Omental fat pad (tissue), 4 donors: ENCODE measurements at places on chromosomes 4 and X. TPM values are rescaled to one million over a fixed set of nuclear protein-coding genes. Genes with fewer than 3 reads are reported as not detected.

DNA sequence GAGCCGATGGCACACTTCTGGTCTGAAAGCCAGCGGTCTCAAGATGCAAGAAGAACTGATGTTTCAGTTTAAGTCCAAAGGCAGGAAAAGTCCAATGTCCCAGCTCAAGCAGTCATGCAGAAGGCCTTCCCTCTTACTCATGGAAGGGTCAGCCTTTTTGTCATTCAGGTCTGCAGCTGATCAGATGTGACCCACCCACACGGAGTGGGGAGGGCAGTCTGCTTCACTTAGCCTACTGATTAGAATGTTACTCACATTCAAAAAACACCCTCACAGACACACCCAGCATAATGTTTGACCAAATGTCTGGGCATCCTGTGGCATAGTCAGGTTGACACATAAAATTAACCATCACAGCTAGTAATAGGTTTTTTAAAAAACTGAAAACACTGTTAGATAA, 6.6 kb downstream of the HCCS start:
- no peak for DNase-seq

- no peak for DNase-seq
These were observed 81.4 kb downstream of the CEP44 start for GRCh38 chr4:174365018-174365587.

- DNase-seq, result no peak
These were observed 54.2 kb downstream of the TMA16 start for GRCh38 chr4:163548481-163549243.

DNA sequence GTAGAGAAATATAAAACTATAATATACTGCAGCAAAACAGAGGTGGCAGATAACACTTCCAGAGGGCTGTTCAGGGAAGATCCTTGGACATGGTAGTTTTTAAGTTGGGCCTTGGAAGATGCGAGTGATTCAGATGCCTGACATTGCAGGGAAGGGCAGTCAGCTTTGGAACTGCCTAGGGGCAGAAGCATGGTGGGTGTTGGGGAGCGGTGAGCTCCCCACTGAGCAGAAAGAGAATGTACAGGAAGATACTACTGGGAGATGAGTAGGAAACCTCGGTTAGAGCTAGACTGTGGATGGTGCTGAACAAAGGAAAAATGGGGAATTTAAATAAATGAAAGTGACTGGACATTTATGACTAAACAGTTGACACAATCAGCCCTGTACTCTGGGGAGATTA, 24.9 kb upstream of the SEC24B start:
- no peak for DNase-seq

GRCh38 chrX:111262086-111262485, 8.2 kb downstream of the CAPN6 start:
- no peak for DNase-seq

- no peak for DNase-seq
These were observed 197.9 kb downstream of the ANKRD50 start for GRCh38 chr4:124514588-124514987.

DNA sequence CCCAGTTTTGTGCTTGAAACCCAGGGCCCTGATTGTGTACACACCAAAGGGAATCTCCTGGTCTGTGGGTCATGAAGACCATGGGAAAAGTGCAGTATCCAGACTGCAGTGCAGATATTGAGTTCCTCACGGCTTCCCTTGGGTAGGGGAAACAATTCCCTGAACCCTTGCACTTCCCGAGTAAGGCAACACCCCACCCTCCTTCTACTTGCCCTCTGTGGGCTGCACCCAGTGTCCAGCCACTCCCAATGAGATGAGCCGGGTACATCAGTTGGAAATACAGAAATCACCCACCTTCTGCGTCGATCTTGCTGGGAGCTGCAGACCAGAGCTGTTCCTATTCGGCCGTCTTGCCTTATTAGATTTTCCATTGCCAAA, 134.2 kb downstream of the FNIP2 start:
- no peak for DNase-seq

SUPT20HL2 gene
- not detected for total RNA-seq

- DNase-seq, result no peak
These were observed 76.8 kb downstream of the COMMD8 start for GRCh38 chr4:47386561-47387235.

DNA sequence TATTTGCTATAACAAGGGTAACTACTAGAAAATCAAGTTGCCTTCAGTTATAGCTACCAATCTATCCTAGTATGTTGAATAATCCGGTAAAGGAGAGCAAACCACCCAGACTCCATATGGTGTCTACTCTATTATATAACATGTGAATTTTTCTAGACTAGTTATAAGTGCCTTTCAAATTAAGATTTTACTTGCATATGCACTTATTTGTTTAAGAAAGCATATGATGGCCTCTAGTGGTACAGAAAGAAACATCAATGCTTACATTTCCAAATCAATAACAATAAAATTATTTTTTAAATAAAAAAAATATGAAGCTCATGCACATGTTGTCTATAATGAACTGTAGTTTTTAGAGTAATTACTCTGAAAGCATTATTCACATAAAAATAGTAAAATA, 1516.4 kb upstream of the PABPC4L start:
- DNase-seq, result no peak

GRCh38 chr4:135598151-135598550, 1396.6 kb upstream of the PABPC4L start:
- DNase-seq, result no peak

GRCh38 chr4:94115687-94116086, 92.0 kb upstream of the SMARCAD1 start:
- DNase-seq, result no peak

ITGB1BP2 gene
- 0.74 TPM for total RNA-seq

- no peak for DNase-seq
These were observed 53.8 kb downstream of the ZFYVE28 start for GRCh38 chr4:2364654-2365053.

- no peak for DNase-seq
These were observed 78.4 kb downstream of the PLS3 start for GRCh38 chrX:115639334-115639880.

GRCh38 chr4:148782284-148782683, 340.1 kb upstream of the NR3C2 start:
- DNase-seq, result no peak

DNA sequence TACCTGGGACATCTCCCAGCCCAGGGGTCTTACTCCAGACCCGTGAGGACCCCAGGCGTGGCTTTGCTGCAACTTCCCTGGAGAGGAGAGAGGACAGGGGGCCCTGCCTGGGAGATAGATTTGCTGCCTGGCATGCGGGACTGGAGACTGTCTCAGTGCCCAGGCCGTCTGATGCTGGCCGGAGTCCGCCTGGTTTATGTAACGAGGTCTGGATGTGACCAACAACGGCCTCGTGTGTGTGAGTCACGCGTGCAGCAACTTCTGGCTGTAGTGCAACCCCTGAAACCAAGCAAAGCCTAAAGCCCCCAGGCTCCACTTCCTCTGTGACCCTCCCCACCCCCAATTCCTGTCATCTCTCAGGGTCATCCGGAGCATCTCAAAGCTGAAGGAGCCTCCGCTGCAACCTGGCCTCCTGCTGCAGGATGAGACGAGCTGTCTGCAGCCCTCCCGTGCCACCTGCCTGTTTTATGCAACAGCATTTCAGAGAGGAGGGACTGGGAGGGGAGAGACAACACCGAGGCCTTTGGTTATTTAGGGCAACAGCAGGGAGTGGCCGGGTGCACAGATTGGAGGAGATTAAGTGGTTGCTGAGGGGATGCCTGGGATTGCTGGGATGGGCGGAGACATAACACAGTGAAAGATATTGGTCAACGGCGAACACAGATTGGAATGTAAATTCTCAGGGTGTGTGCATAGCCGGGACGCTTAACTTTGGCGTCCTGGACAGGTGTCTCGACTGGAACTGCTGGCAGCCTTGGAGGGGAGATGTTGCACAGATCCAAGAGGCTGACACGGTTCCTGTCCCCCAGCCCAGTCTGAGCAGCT, 16.0 kb downstream of the XG start:
- no peak for DNase-seq

- DNase-seq, result no peak
These were observed 3.8 kb upstream of the CXCL9 start for GRCh38 chr4:76011018-76011670.

DNA sequence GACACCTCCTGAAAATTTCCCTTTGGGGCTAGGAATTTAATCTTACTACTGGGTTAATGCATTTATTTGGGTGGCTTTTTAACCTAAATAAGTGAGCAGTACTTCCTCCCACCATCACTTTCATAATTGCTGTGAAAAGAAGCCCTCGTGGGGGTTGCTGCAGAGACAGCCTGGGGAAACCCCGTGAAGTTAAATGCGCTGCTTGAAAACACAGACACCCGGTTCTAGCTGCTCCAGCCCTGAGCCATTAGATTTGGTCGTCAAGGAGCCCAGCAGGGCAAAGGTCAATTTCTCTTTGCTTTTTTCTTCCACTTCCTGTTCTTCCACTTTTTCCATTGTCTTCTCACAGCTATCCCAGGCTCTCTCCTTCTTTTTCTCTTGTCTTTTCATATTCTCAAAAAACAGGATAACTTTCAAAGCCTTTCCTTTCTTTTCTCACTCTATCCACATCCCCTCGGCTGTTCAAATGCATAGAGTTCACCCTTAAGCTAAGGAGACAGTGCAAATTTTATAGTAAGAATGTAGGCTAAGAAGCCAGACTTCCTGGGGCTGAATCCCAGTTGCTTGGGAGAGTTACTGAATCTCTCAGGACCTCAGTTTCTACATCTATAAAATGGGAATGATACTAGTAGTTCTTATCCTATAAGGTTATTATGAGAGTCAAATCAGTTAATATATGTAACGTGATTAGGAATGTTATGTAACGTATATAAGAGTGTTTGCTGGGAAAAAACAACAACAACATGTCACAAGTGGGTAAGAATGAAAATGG, 91.5 kb upstream of the ZNF827 start:
- DNase-seq, result no peak

SCRG1 gene
- total RNA-seq, result 0.79 TPM

DNA sequence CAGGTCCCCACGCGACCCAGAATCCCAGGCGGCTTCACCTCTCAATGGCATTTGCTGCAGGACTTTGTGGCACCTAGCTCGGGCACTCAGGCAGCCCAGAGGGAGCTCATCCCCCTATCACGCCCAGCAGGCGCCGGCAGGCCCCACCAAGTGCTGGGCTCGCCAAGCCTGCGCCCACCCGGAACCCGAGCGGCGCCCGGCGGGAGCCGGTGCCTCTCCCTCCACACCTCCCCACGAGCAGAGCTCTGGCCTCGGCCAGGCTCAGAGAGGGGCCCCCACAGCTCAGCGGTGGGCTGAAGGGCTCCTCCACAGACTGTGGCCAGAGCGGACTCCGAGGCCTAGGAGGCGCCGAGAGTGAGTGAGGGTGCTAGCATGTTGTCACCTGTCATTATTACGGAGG, 286.3 kb downstream of the PDHA2 start:
- DNase-seq, result no peak

STOX2 gene
- total RNA-seq, result 20.8 TPM

DNA sequence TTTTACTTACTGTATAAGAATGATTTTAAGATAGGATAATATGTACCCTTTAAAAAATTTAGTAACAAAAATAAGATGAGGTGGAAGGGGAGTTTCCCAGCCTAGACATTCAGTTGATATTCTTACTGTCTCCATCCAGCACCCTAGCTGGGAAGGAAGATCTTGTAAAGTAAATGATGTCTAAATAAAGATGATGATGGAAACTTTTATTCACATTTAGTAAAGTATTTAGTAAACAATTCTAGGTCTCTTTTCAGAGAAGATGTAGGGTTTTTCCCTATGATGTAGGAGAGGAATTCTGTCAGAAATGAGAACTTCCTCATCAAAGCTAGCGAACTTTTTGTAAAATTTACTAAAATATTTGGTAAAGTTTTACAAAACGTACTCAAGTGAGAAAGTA, 136.8 kb downstream of the RAPGEF2 start:
- no peak for DNase-seq

DNA sequence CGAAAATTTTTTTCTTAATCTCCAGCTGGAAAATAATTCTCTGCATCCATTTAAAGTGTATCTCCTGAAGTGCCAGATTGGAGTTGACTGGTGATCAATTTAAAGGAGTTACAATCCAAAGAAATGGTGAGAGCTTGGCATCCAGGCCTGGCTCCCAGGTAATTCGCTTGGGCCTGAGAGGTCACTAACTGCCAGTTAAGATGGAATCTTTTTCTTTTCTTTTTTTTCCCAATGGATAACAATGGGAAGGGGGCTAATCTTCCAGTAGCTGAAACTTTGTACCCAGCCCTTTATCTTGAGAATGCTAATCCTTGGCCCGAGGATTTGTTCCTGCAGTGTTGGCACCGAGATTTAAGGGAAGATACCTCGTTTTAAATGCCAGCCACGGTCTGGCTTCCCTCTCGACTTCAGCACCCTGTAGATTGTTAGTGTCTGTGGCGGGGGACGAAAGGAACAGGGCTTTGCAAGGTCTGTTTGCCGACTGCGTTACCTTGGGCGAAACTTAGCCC, 13.3 kb upstream of the PITX2 start:
- DNase-seq, result no peak

DNA sequence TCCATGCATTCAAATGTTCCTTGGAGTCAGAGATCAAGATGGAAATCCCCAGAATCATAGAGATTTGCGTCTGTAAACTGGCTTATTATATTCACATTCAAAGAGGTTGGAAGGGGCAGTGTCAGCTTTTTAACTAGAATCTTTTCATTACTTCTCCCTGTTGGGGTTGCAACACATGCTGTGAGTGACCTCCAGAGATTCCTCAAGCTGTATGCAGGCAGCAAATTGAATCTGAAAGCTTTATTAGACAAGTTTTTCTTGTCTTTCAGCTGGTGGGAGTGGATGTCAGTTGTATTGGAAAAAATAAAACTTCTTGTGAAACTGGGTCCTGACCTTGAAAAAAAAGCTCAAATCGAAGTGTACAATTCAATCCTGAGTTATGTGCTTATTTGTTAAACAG, 736.5 kb upstream of the FTHL17 start:
- no peak for DNase-seq

DNA sequence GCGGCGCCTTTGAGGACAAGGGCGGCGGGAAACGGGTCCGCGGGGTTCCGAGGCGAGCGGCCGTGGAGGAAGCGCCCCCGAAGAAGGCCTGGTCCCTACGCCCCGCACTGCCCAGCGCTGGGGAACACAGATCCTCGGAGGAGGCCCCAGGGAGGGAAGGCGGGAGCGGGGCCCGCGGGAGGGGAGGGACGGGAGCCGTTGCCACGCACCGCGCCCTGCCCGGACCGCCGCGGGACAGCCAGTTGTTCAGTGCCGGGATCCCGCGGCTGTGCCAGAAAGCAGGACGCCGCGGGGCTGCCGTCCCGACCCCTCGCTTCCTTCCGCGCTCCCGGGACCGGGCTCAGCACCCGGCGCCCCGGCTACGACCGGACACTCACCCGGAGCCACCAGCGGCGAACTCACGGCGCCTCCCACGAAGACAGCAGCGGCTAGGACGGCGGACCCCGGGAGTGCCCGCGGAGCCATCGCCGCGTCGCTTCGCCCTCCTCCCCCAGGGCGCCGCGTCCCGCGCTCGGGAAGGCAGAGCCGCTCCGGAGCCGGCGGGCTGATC, 278 bp downstream of the RELL1 start:
- DNase-seq, result no peak

GRCh38 chrX:20442597-20442996, 175.9 kb upstream of the RPS6KA3 start:
- peak; percentile 85 for DNase-seq

DNA sequence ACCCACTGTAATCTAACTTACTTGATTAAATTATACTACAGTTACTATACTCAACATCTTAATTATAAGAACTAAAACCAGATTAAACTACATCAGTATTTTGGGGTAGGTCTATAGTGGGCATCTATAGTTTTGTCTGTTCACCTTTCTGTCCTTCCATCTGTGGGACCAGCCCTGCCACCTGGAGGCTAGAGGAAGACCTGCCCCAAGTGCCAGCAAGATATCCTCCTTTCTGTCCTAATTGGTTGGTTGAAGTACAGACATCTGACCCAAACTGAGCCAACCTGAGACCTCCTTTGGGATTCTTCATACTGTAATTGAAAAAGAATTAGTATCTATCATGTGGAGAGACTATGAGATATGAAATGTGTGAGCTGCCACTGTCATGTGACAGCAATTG, 172.2 kb upstream of the TLL1 start:
- no peak for DNase-seq

RTL3 gene
- 5.0 TPM for total RNA-seq

CXorf58 gene
- not detected for total RNA-seq
